ENCODE measurements at places on chromosomes 5 and 9. TPM values are rescaled to one million over a fixed set of nuclear protein-coding genes. Genes with fewer than 3 reads are reported as not detected.

Gene GRIN1
- total RNA-seq, result 0.12 TPM

Gene PCDHGA1
- total RNA-seq, result 0.40 TPM

Gene MAN2A1
- total RNA-seq, result 36.6 TPM

Gene MLANA
- total RNA-seq, result not detected

Gene GPR150
- not detected for total RNA-seq

Gene CBY3
- not detected for total RNA-seq

Gene PTGES
- 9.1 TPM for total RNA-seq

Gene REEP2
- 0.36 TPM for total RNA-seq

Gene IFNA21
- total RNA-seq, result not detected

Gene ANKRD31
- 0.32 TPM for total RNA-seq

Gene RGS14
- total RNA-seq, result 59.5 TPM

Gene QRFP
- not detected for total RNA-seq

Gene SLC1A1
- 1.4 TPM for total RNA-seq

Gene ANKDD1B
- 0.28 TPM for total RNA-seq

Gene TMC1
- total RNA-seq, result 3.3 TPM

Gene GPR21
- total RNA-seq, result 0.76 TPM

Gene TEX48
- total RNA-seq, result not detected

Gene PCDHA9
- 0.04 TPM for total RNA-seq

Data from esophagus mucosa (tissue), 1 donor.